ENCODE measurements at places on chromosomes 2 and 18.

DNA sequence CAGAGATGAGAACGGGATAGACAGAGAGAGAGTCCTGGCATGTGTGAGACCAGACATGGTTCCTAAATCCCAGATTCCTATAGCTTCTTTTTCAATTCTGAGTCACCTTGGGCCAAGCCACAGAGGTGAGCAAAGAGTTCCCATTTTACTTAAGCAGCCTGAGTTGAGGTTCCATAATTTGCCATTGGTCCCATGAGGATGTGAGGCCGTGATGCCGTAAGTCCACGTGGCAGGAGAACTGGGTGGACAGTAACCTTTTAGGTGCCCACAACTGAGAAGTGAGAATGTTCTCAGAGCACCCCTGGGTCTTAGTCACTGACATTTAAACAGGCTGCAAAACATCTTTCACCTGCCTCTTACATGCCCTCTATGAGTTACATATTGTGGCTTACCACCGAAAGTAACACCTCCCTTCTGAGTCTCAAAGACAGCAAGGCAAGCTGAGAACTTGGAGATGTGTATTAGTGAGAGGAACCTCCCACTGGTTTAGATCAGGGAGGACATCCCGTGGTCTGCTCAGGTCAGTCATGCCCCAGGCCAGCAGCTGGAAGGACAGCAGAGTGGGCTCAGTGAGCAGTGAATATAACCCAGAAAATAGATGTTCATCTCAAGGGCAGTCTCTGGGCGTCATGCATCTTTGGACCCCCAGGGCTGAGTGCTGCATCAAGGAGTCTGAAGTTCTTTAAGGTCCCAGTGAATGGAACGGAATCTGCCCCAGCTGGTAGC is 127.9 kb upstream of the LGALSL start:
- DNase-seq: no peak

GRCh38 chr2:160109243-160109642 is 46.8 kb upstream of the PLA2R1 start:
- no peak for DNase-seq

DNA sequence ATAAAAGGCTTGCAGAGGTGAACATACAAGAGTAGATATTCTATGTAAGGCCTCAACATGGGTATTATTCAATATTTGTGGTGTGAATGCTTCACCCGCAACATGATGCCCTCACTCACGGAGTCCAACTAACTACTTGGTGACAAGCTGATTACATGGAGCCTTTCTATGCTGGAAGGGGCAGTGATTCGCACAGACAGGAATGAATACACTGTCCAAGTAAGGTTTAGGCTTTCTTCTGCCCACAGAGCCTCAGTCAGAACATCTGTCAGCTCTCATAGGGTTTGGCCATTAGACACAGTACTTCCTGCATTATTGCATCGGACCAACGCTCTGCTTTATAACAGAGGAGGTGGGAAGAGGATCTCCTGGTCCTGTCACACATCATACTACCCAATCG is 80.3 kb upstream of the SLC35G4 start:
- no peak for DNase-seq

DNA sequence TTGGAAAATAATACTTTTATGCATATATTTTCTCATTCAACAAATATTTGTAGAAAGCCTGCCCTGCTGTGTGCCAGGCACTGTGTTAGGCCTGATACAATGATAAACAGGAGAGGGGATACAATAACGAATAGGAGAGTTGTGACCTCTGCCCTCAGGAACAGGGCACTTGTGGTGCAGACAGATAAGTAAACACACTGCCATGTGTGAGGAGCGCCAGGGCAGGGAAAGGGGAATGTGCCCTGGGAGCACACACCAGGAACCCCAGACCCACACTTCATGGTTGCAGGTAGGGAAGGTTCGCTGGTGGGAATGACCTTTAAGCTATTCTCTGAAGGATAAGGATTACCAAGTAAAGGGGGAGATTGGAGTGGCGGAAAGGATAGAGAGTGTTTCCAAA is 42.2 kb upstream of the DSC1 start:
- no peak for DNase-seq

DNA sequence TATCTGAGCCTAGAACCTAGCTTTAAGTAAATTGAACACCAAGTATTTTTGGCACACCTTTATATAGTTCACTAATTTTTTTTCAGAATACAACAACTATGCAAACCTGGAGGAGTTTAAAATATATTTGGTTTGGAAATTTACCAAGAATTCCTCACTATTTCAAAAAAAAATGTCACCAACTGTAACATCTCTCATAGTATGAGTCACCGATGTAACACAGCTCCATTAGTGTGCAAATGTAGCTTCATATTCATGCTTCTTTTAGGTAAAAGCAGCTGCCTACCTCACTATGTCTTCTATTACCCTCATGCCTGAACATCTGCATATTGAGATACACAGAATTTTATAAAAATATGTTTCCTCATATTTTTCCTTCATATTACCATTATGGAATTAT is 80.5 kb downstream of the NRXN1 start:
- no peak for DNase-seq

DNA sequence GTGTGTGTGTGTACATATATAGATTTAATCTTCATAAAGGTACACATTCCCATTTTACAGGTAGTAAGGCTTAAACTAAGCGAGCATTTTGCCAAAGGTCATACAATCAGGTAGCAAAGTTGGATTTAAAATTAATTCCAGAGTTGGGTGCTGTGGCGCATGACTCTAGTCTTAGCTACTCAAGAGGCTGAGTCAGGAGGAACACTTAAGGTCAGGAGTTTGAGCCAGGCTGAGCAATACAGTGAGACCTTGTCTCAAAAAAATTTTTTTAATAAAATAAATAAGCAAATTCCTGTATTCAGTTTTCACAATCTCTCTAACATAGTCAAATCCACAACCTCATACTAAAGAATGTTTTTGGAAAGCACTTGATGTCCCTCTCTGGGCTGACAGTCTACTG is 111.5 kb upstream of the LDLRAD4 start:
- DNase-seq: no peak

- DNase-seq: no peak
Measured at GRCh38 chr18:46034230-46034629, 37.8 kb downstream of the PSTPIP2 start.

DNA sequence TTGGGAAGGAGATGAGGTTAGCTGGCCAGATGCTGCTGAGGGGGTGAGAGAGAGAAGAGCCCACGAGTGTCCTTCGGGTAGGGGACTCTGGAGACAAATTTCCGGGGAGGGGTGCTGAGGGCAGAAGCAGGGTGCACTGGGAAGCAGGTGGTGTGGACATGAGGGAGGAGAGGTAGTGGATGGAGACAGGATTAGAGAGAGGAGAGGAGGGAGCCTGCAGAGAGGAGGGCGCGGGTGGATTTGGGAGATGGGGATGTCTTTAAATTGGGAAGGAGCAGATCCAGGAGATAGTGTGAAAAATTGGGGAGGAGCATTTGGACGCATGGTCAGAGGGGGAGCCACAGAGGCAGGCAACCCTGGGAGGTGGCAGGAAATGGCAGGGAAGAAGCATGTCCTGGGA is 154.7 kb downstream of the DYSF start:
- DNase-seq: no peak

DNA sequence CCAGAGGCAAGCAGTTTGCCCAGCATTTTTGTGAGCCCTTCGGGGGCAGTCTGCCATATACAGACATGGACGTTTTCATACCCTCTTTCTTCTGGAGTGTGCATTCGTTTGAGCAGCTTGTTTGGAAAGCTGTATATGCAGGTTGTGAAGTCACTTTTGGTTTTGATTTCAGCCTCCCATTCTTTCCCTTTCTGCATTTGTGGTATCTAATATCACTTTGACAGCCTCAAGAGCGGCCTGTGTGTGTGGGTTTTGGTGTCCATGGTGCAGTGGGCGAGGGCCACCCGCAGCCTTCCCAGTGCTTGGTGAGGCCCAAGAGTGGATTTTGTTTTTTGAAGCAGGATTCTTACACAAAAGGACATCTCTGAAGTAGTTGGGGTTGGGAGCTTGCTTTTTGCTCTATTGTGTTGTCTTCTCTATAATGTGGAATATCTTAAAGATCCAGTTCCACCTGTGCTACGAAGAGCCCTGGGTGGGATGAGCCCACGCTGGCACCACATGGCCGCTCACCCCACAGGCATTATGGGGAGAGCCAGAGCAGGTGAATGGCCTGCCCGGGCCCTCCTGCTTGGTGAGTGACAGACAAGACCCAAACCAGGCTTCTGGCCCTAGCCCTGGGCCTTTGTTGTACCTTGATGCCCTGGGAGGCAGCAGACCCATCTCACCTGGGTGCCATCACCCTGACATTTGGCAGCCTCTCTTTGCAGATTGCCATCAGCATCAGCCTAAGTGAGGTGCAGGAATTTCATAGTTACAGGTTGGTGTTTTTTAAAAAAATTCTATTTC is 29.5 kb downstream of the INPP4A start:
- no peak for DNase-seq

DNA sequence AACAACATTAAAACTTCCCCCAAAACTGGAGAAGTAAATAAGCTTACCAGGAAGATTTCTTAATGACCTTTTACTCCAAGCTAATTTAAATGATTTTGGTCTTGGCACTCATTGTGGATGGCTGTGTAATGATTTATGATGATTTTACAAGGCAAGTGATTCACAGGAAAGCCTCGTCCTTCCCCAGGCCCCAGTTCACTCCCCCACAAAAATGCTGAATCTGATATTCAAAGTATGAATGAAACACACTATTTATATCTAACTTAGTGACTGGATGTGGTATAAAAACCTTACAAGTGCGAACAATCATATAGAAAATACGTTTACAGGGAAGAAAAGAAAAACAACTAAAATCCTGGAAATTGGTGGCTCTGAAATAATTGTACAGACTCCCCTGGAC is 49.8 kb downstream of the ZNF516 start:
- DNase-seq: no peak

DNA sequence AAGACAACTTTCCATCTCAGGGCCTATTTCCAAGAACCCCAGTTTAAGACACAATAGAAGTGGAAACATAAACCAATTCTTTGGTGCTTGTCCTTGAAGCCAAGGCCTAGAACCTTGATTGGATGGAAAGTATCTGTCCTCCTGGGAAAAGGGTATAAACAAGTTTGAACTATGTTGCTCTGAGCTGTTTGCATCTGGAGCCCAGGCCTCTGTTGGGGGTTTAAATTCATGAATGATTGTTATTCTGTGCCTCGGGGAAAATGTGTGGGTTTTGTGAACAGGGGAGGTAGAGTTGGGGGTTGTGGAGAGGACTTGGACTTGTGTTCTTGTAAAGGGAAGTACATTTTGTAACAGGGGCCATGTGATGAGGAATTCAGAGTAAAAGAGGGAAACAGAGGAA is 406.1 kb downstream of the SLC4A3 start:
- DNase-seq: no peak

- DNase-seq: no peak
Measured at GRCh38 chr2:31581124-31581795, 522 bp upstream of the SRD5A2 start.
